Motor neuron (in vitro differentiated cells): ENCODE measurements at places on chromosomes 5 and 9. TPM values are rescaled to one million over a fixed set of nuclear protein-coding genes. Genes with fewer than 3 reads are reported as not detected.
A peak's percentile ranks its signal among the peaks of the same experiment; 100 is the strongest.

The IRGM gene
- total RNA-seq: 0.52 and 0.58 TPM in 2 replicates

The BASP1 gene
- 303 and 305 TPM in 2 replicates for total RNA-seq

The CCL28 gene
- total RNA-seq: 0.28 and 1.7 TPM in 2 replicates

The PLPPR1 gene
- total RNA-seq: 0.17 and 0.68 TPM in 2 replicates

The GABRA1 gene
- total RNA-seq: 0.22 and 0.29 TPM in 2 replicates

The CCDC183 gene
- 2.2 and 3.3 TPM in 2 replicates for total RNA-seq

The FOXD4L4 gene
- 1.6 TPM in 2 replicates for total RNA-seq

The SPINK4 gene
- total RNA-seq: not detected in 2 replicates

The SYNPO gene
- 5.6 and 9.8 TPM in 2 replicates for total RNA-seq

The ANKRD34B gene
- total RNA-seq: 0.10 TPM in 1 of 2 replicates, not detected in the other

GRCh38 chr5:179346875-179347274 is 1.6 kb upstream of the ADAMTS2 start:
- no peak for ATAC-seq

DNA sequence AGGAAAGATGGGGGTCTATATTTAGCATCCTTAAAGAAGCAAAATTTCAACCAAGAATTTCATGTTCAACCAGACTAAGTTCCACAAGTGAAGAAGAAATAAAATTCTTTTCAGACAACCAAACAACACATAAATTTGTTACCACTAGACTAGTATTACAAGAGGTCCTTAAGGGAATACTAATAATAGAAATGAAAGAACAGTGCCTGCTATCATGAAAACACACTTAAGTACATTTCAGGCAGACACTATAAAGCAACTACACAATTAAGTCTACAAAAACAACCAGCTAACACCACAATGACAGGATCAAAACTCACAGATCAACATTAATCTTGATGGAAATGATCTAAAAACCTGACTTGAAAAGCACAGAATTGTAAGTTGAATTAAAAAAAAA is 477.2 kb downstream of the PTPRD start:
- ATAC-seq: no peak

DNA sequence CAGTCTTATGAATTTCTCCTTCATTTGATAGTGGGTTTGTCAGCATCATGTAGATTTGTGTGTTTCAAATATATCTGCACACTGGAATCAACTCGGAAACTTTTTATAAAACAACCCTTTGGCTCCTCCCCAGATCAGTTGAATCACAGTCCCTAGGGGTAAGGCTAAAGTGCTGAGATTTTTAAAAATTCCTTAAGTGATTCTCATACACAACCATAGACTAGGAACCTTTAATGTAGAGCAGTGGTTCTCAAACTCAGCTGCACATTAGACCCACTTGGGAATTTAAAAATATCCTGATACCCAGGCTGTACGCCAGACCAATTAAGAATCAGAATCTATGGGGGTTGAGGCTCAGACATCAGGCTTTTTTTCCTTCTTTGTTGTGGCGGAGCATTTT is 17.5 kb upstream of the JAK2 start:
- peak; percentile 25 for ATAC-seq

DNA sequence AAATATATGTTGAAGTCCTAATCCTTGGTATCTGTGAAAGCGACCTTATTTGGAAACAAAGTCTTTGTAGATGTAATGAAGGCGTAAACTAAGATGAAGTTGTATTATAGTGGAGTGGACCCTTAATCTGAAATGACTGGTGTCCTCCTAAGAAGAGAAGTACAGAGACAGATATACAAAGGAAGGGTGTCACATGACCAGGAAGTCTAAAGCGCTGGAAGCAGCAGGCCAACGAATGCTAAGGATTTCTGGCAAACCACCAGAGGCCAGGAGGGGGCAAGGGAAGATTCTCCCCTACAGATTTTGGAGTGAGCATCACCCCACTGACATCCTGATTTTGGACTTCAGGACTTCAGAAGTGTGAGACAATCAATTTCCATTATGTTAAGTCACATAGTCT is 162.4 kb downstream of the SLC12A2 start:
- ATAC-seq: no peak

- ATAC-seq: no peak
Measured at GRCh38 chr5:74629326-74629725, 11.2 kb downstream of the ENC1 start.

DNA sequence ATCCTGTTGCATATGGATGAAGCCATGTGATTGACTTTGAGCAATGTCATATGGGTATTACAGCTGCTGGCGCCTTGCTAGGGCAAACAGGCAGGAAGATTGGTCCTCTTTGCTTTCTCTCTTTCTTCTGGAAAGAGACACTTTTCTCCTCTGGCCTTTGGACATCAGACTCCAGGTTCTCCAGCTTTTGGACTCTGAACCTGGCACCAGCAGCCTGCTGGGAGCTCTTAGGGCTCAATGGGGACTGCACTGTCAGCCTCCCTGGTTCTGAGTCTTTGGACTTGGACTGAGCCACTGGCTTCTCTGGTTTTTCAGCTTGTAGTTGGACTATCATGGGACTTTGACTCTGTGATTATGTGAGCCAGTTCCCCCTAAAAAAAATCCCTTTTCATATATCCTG is 34.8 kb upstream of the TENT4A start:
- no peak for ATAC-seq

DNA sequence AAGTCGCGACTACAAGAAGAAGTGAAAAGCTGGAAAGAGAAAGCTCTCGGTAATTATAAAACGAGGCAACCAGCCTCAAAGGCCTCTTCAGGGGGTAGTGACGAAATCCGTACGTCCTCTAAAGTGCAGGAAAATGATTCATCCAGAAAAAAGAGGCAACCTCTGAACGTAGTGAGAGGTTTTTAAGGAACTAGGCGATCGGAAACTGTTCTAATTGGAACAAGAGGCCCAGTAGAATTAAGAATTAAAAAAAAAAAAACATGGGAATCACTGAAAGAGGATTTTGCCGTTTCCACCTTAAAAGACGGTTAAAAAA is 1.0 kb downstream of the CSNK1A1 start:
- ATAC-seq: no peak

DNA sequence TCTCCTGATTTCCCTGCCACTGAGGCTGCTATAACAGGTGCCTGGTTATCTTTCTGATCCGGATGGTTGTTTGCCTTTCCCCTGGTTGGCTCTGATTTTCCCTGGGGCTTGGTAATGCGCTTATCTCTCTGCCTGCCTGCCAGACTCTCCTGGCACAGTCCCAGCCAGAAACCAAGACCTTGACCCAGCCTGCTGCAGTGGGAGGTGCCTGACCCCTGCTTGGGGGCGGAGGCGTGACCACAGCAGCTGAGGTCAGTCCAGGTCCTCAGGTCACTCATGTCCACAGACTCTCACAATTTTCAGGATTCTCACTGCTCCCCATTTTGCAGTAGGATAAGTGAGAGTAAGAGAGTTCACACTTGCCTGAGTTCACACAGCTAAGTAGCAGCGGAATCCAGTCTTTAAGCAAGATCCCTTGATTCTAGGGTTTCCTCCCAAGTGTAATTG is 24.4 kb upstream of the SYNPO start:
- ATAC-seq: no peak

- ATAC-seq: no peak
Measured at GRCh38 chr9:108549184-108549583, 306.6 kb downstream of the ACTL7B start.

- ATAC-seq: no peak
Measured at GRCh38 chr5:132629230-132629944, 28.6 kb upstream of the IL13 start.

DNA sequence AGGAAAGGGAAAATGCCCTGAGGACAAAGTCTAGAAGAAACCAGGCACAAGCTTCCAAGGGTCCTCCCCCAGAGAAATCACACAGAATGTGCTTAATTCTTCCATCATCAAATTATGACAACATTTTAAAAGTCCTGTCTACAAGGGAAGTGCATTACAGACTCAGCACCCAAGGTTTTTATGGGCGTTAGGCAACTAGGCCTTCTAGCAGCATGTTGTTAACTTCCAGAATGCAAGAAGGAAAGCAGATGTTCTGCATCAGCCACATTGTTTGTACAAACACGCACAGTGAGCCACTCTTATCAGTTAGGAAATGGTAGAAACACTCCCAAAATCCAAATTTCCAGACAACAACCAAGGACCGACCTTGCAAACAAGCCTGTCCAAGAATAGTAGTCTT is 26.5 kb downstream of the SMC5 start:
- no peak for ATAC-seq

DNA sequence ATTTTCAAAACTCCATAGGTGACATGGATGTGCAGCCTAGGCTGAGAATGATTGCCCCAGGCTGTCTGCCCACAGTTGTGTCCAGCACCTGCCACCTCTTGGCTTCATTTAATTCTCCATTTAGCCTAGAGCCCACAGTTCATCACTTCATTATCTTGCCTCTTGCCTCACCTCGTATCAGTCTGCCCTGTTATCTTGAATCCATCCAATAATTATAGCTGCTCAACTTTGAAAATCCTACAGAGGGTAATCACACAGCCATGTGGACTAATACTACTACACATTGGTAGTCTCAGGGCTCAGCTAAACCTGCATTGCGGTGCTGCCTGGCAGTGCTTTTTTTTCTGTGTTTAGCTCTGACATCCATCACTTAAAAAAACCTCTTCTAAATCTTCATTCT is 7.4 kb downstream of the UGCG start:
- ATAC-seq: no peak

DNA sequence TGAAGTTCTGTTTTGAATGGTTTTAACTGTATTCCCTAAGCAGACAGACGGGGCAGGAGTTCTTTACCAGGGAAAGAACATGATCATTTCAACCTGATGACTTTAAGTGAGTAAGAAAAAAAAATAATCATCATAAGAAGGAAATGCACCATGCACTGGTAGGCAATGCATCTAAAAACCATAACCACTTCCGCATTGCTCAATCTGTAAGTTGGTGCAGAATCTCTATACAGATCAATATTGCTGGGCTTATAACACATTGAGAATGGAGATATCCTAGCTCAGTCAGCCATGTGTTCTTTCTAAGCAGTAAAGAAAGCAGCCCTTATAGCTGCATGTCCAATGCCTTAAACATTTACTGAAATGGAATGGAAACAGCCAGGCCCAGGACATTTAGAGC is 407.1 kb upstream of the DMAC1 start:
- ATAC-seq: no peak

DNA sequence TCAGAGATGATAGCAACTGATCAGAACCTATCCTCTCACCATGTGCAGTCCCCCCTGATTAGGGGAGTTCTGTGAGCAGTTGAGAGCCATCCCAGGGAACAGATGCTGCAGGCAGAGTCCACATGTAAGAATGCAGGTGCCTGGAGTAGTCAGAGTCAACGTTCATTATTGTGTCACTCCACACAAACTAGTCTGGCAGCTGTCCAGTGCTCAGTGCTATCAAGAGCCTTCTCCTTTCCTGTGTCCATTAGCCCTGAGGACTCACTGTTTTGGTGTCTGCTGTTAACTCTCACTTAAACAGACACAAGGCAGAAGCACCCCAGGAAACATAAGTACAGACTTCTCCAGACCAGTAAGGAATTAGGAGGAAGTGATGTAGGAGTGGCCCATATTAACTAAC is 2.5 kb downstream of the SH3TC2 start:
- ATAC-seq: no peak

GRCh38 chr9:127253446-127253845 is 11.1 kb upstream of the GARNL3 start:
- no peak for ATAC-seq

- no peak for ATAC-seq
Measured at GRCh38 chr5:174229068-174229467, 183.6 kb downstream of the NSG2 start.

- no peak for ATAC-seq
Measured at GRCh38 chr9:126430124-126430523, 103.5 kb downstream of the MVB12B start.

- no peak for ATAC-seq
Measured at GRCh38 chr5:36685631-36686288, 79.4 kb downstream of the SLC1A3 start.

GRCh38 chr9:108239696-108240321 is 616.0 kb downstream of the ACTL7B start:
- ATAC-seq: peak; percentile 59

DNA sequence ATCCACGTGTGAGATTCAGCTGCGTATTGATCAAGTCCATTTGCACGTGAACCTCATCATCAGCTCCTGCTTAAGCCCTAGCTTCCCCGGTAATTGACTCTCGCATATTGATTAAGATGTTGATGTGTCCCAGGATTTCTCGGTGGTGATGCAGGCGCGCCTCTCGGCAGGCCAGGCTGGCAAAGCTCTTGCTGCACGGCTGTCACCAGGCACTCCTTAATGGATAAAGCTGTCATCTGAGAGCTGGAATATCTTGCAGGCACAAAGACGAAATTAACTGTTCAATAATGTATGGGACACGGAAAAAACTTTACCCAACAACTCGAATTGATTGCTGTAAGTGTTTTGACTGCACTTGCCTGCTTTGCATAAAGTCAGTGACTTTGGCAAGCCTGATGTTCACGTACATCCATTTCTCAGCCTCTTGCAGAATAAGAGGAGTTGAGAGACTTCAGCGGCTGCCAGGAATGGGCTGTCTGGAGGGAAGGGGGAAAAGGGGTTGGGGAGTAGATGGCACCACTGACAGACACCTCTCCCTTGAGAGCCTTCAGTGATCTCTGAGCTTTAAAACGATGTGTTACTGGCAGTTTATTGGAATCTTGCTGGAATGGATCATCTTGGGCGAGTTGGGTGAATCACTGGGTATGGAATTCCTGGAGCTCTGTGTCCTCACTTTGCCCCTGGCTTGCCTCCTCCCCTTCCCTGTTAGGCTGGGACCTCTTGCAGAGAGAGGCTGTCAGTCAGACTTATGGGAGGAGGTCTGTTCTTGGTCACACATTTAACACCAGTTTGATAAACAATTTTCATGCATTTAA is 650.3 kb downstream of the CCDC171 start:
- ATAC-seq: no peak

GRCh38 chr9:109242014-109242413 is 75.0 kb upstream of the FRRS1L start:
- no peak for ATAC-seq

DNA sequence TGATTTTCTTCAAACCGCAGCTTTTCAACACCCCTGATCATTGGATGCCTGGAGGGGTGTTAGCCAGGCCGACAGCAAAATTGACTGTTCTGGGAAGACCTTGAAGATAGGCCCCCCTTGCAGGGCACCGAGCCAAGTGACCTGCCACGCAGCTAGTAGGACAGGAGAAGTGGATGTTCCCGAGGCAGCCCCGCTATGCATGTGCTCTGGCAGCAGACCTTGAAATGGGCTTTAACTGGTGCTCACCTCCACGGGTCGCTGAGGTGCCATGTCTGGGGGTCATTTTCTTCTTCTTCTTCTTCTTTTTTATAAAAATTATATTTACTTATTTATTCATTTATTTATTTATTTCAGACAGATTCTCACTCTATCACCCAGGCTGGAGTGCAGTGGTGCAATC is 12.6 kb downstream of the FGF18 start:
- ATAC-seq: no peak

GRCh38 chr9:126456441-126457174 is 130.0 kb downstream of the MVB12B start:
- no peak for ATAC-seq

- ATAC-seq: no peak
Measured at GRCh38 chr5:10387690-10388089, 34.2 kb downstream of the MARCHF6 start.

- no peak for ATAC-seq
Measured at GRCh38 chr9:128901822-128902221, 19.0 kb upstream of the PHYHD1 start.

GRCh38 chr5:97550818-97551217 is 367.8 kb upstream of the RIOK2 start:
- no peak for ATAC-seq
